ENCODE measurements at places on chromosomes 3 and 15.

DNA sequence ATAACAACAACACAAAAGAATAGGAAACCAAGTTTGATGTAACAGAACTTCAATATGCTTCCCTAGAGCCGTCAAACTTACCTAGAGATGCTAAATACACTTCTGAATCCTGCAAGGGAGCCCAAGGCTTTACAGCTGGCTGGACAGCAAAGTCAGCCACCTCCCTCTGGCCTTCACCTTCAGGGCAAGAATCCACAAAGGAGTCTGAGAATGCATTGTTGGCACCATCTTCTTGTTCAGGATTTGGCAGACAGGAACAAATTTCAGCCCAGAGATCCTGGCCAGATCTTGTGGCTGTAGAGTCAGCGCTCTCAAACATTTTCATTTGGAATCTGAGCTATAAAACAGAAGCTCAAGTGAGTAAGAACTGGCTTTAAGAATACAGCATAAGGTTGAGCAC is 2.2 kb downstream of the CCDC32 start:
- no peak for DNase-seq

GRCh38 chr15:50996641-50997040 is 88.2 kb downstream of the AP4E1 start:
- no peak for DNase-seq

DNA sequence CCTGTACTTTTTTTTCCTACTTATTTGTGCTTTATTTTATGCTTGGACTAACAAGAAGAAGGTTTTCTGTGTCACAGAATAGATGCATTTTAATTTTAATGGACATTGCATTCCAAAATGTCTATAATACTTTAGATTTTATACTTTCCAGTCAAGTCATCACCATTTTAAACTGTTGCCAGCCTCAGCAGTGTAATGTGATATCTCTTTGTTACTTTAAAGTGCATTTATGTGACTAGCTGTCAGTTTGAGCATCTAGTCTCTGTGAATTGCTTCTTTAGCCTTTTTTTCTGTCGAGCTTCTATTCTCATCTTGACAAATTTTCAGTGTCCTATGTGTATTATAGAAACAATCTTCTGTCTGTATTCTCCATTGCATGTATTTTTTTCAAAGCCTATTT is 511.4 kb upstream of the CBLB start:
- no peak for DNase-seq

- DNase-seq: no peak
These were observed 82.7 kb upstream of the NR2F2 start for GRCh38 chr15:96247621-96248305.

GRCh38 chr15:79185199-79185598 is 94.6 kb upstream of the RASGRF1 start:
- no peak for DNase-seq

DNA sequence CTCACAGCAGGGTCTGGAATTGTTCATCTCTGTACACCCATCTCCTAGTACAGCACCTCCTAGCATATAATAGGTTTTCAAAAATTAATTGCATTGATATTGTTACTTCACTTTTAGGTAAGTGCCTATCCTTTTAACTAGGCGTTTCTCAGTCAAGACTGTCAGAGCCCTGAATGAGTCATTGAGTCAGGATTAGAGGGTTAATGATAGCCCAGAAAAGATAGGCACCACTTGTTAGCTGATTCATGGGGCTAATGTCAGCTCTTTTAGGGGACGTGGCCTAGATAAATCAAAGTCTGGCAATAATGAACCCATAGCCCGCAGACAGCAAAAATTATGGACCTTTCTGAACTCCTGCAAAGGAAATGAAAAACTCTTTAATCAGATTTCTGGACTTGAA is 42.9 kb downstream of the TIMP4 start:
- DNase-seq: no peak
